ENCODE measurements at places on chromosomes 6 and 20. TPM values are rescaled to one million over a fixed set of nuclear protein-coding genes. Genes with fewer than 3 reads are reported as not detected.
A peak's percentile ranks its signal among the peaks of the same experiment; 100 is the strongest.

GRCh38 chr6:133978896-133979240 lies 25.8 kb downstream of the TBPL1 start:
- H3K27ac ChIP-seq, result no peak overlapping the region
- no peak for DNase-seq
- H3K4me3 ChIP-seq, result no peak overlapping the region
- no peaks in the 10 kb centered on the region for H3K27me3 ChIP-seq
- H3K36me3 ChIP-seq, result peaks cover 3% of the 10 kb centered on the region

GRCh38 chr20:46367967-46368901 lies 38.2 kb downstream of the ELMO2 start:
- peak; percentile 73 for DNase-seq
- no peak overlapping the region for H3K4me3 ChIP-seq
- peaks cover 13% of the 10 kb centered on the region for H3K4me1 ChIP-seq
- no peaks in the 10 kb centered on the region for H3K36me3 ChIP-seq

GRCh38 chr6:13241364-13241763 lies 87.0 kb downstream of the TBC1D7 start:
- H3K4me3 ChIP-seq, result no peak overlapping the region
- H3K27me3 ChIP-seq, result no peaks in the 10 kb centered on the region
- H3K4me1 ChIP-seq, result peaks cover 6% of the 10 kb centered on the region
- no peak for DNase-seq
- H3K27ac ChIP-seq, result no peak overlapping the region

MUCL3 gene
- 0.13 TPM for total RNA-seq

- no peak overlapping the region for H3K4me3 ChIP-seq
- H3K36me3 ChIP-seq, result no peaks in the 10 kb centered on the region
- no peaks in the 10 kb centered on the region for H3K27me3 ChIP-seq
- DNase-seq, result no peak
- no peak overlapping the region for H3K27ac ChIP-seq
- no peaks in the 10 kb centered on the region for H3K4me1 ChIP-seq
These were observed 225.7 kb upstream of the TENT5A start for GRCh38 chr6:81978230-81978629.

All from hepatocyte (in vitro differentiated cells).